ENCODE measurements at places on chromosomes 7 and 10. TPM values are rescaled to one million over a fixed set of nuclear protein-coding genes. Genes with fewer than 3 reads are reported as not detected.

The MEOX2 gene
- total RNA-seq: not detected

The FAM25C gene
- total RNA-seq: not detected

The ZCCHC24 gene
- total RNA-seq: 1.3 TPM

The GBX1 gene
- total RNA-seq: not detected

The ITIH2 gene
- not detected for total RNA-seq

The RBP3 gene
- total RNA-seq: not detected

The LMOD2 gene
- total RNA-seq: not detected

The SAMD9L gene
- 4.8 TPM for total RNA-seq

The ACHE gene
- total RNA-seq: 0.23 TPM

The IL15RA gene
- 31.4 TPM for total RNA-seq

The DLG5 gene
- 1.8 TPM for total RNA-seq

The TACC2 gene
- total RNA-seq: not detected

The SLC26A5 gene
- not detected for total RNA-seq

The FAM25G gene
- not detected for total RNA-seq

The LDB1 gene
- total RNA-seq: 66.9 TPM

The WDR86 gene
- not detected for total RNA-seq

The GDF2 gene
- total RNA-seq: not detected

The SVOPL gene
- total RNA-seq: not detected

The C10orf53 gene
- total RNA-seq: not detected

The CYP3A4 gene
- not detected for total RNA-seq

The TFR2 gene
- total RNA-seq: 17.7 TPM

The NACAD gene
- 0.40 TPM for total RNA-seq

The OR2A2 gene
- not detected for total RNA-seq

The AKR1C4 gene
- total RNA-seq: not detected

The ASCC1 gene
- 43.2 TPM for total RNA-seq

The TMEM270 gene
- total RNA-seq: not detected

The SH3PXD2A gene
- 8.6 TPM for total RNA-seq

The LIPJ gene
- not detected for total RNA-seq

The ZPBP gene
- 0.42 TPM for total RNA-seq

The H2BK1 gene
- total RNA-seq: not detected

The SPDYE1 gene
- total RNA-seq: not detected

The NUTM2D gene
- 1.6 TPM for total RNA-seq

The HGF gene
- not detected for total RNA-seq

The NUTM2A gene
- total RNA-seq: 0.67 TPM

The PNLIP gene
- not detected for total RNA-seq

The OPN1SW gene
- total RNA-seq: not detected

Data from activated CD8-positive, alpha-beta memory T cell treated with anti-CD3 and anti-CD28 coated beads for 36 hours (primary cell).